ENCODE measurements at places on chromosomes 7 and 10.

DNA sequence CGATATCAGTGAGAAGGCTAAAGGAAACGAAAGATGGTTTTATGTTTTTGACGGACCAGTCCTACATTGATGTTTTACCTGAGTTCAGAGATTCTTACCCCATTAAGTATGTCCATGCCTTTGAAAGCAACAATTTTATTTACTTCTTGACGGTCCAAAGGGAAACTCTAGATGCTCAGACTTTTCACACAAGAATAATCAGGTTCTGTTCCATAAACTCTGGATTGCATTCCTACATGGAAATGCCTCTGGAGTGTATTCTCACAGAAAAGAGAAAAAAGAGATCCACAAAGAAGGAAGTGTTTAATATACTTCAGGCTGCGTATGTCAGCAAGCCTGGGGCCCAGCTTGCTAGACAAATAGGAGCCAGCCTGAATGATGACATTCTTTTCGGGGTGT lies 27.7 kb downstream of the MET start:
- no peak for DNase-seq

DNA sequence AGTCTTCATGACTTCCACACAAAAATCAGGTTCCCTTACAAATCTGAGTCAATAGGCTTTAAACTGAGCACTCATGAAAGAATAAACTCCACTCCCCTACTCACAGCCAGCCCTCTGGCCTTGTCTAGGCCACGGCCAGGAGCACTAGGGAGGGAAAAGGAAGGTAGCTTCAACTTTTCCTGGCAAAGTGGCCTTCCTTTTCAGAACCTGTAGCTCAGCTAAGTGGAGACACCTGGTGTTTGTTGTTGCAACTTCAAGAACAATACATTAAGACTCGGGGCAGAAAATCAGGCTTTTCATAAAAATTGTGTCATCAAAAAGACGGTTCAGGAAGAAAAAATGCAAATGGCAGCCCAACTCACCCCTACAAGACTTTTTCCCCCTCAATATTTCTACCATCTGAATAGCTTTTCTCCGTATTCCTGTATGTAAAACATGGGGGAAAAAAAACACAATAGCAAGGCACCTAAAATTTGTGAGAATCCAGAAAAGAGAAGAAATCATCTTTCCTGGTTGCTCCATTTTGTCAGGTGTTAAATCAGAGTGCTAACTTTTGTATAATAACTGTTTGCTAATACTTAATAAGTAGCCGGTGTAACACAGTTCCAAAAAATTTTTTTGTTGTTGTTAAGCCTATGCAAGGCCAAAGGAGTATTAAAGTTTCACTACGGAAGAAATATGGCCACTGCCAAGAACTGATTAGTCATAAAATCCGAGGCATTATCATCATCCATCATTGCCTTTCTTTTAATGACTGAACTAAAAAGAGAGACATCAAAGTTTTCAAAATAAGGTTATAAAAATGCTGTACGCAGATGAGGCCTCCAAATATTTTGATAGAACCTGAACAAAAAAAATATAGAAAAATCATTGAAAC lies 66.2 kb upstream of the ARID5B start:
- DNase-seq, result no peak

- DNase-seq, result no peak
Measured at GRCh38 chr7:121167971-121168370, 160.8 kb upstream of the WNT16 start.

DNA sequence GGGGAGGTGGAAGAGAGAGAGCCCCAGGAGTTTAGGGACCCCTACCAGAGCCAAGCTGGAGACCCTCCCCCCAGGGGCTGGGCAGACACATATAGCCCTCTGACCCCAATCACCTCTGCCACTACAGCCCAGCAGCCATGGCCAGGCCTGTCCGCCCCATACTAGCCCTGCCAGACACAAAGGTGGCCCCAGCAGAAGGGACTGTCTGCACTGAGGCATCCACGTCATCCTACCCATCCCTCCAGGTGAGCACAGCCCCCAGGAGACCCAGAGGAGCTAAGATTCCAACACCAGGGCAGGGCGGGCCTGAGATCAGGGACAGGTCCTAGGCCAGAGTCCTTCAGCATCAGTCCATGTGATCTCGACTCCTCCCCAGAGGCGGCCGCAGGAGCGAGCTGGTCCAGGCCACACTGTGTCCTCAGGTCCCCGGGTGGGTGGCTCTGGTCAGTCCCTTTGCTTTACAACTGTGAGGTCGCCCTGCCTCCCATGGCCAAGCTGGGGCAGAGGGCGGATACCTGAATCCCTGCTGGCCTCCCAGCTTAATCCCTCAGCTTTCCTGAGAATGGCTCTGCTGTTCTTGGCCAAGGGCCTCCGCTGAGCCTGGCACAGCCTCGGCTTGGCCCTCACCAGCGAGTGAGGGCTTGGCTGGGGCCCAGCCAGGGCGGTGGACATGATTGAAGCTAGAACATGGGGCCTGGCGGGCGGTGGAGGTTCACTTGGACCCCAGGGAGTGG lies 14.3 kb upstream of the ELN start:
- DNase-seq, result no peak

GRCh38 chr7:101563943-101564777 lies 64.9 kb downstream of the MYL10 start:
- no peak for DNase-seq

DNA sequence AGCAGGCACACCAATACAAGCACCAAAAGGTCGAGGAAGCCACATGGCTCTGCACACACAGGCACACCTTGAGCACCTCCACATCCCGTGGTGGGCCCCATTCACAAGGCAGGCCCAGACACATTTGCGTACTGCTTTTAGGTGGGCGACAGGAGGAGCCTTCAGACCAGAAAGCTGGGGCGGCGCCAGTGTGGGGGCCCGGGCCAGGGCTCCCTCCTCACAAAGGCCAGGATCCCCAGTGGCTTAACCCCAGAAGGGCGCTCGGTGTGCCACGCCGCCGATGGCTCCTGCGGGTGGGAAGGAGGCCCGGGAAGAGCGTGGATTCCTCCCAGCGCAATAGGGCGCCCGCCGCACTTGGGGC lies 2.8 kb upstream of the SMARCD3 start:
- DNase-seq, result no peak

DNA sequence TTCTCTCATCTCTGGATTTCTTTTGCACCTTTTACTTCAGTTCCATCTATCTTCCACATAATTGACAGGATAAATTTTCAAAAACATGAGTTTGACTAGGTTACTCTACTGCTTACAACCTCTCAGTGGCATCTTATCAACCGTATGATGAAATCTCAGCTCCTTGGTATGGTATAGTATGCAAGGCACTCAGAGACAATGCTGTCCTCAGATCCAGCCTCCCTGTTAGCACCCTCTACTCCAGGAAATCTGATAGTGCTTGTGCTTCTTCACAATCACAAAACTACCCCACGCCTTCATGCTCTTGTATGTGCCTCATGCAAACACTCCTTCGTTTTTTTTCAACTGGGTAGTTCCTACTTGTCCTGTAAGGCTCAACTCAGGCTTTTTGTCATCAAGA lies 330.7 kb downstream of the GPR158 start:
- DNase-seq, result no peak

Data from T-helper 1 cell (primary cell).